ENCODE measurements at places on chromosomes 12 and 14.
A peak's percentile ranks its signal among the peaks of the same experiment; 100 is the strongest.

- no peak for DNase-seq
Observed at GRCh38 chr12:50536831-50537537, 32.2 kb downstream of the DIP2B start.

DNA sequence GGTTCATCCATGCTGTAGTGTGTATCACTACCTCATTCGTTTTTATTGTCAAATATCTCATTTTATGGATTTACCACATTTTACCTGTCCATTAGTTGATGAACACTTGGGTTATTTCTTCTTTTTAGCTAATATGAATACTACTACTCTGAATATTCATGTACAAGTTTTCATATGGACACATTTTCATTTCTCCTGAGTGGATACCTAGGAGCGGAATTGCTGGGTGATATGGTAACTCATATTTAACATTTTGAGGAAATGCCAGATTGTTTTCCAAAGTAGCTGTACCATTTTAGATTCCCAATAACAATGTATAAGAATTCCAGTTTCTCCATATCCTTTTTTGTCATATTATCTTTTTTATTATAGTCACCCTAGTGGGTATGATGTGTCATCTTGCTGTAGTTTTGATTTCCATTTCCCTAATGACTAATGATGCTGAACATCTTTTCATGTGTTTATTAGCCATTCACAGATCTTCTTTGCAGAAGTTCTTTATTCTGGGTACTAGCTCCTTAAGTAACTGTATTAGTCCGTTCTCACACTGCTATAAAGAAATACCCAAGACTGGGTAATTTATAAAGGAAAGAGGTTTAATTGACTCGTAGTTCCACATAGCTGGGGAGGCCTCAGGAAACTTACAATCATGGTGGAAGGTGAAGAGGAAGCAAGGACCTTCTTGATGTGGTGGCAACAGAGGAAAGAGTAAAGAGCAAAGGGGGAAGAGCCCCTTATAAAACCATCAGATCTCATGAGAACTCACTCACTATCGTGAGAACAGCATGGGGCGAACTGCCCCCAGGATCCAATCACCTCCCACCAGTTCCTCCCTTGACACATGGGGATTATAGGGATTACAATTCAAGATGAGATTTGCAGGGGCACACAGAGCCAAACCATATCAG lies 11.9 kb downstream of the NRDE2 start:
- no peak for DNase-seq

DNA sequence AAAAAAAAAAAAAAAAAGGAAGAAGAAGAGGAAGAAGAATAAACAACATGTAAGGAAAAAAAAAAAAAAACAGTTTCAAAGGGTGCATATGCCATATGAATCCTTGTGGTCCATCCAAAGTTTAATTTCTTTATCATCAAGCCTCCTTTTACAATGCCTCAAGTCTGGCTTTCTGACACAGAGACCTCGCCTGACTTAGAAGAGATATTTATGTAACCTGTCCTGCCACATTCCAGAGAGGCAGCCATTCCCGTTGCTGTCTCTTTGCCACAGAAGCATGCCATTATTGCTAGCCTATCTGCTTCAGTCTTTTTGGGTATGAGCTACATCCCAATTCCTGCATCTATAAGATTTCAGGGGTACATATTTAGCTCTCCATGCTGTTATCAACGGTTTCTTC lies 596.7 kb upstream of the ATP2B1 start:
- no peak for DNase-seq

- DNase-seq = no peak
Observed at GRCh38 chr12:112705037-112705632, 86.4 kb upstream of the RPH3A start.

- no peak for DNase-seq
Observed at GRCh38 chr14:89947344-89947743, 7.2 kb downstream of the EFCAB11 start.

- peak; percentile 58 for DNase-seq
Observed at GRCh38 chr12:12734054-12734453, 16.9 kb downstream of the CDKN1B start.

- DNase-seq = no peak
Observed at GRCh38 chr12:89537389-89537788, 11.5 kb upstream of the POC1B start.

GRCh38 chr12:85575120-85576096 lies 260.8 kb downstream of the RASSF9 start:
- DNase-seq = peak; percentile 43

- DNase-seq = no peak
Observed at GRCh38 chr12:3790642-3791041, 37.7 kb upstream of the CRACR2A start.

DNA sequence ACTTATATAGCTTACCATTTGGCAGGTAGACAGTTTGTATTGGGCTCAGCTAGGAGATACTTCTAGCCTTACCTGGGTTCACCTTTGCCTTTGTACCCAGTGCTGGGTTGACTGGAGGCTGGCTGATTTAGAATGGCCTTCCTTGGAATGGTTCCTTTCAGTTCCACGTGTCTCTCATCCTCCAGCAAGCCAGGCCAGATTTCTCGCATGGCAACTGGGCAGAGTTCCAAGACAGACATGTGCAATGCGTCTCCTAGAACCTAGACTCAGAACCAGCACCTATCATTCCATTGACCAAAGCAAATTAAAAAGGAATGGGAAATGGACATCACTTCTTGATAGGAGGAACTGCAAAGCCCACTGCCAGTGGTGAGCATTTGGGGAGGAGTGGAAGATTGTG lies 79.1 kb upstream of the BDKRB2 start:
- DNase-seq = no peak

DNA sequence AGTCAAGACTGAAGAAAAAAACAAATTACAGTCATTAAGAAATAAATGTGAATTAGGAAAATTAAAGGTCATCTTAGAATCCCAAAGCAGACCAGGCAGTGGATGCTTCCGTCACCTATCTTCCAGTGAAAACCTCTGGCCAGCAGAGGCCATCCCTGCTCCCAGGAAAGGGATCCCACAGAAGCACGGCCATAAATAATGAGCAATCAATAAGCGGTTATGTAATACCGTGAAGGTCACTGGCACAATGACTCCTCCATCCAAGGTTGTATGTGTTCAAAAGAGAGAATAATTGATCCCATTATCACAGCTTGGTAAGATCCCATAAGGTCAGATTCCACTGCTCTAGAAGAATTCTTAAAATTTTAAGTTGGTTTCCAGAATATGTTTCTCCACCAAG lies 85.7 kb downstream of the PPP2R5E start:
- DNase-seq = no peak

GRCh38 chr14:56774503-56774902 lies 35.8 kb downstream of the OTX2 start:
- no peak for DNase-seq

- no peak for DNase-seq
Observed at GRCh38 chr14:65101631-65102440, 481 bp downstream of the MAX start.

DNA sequence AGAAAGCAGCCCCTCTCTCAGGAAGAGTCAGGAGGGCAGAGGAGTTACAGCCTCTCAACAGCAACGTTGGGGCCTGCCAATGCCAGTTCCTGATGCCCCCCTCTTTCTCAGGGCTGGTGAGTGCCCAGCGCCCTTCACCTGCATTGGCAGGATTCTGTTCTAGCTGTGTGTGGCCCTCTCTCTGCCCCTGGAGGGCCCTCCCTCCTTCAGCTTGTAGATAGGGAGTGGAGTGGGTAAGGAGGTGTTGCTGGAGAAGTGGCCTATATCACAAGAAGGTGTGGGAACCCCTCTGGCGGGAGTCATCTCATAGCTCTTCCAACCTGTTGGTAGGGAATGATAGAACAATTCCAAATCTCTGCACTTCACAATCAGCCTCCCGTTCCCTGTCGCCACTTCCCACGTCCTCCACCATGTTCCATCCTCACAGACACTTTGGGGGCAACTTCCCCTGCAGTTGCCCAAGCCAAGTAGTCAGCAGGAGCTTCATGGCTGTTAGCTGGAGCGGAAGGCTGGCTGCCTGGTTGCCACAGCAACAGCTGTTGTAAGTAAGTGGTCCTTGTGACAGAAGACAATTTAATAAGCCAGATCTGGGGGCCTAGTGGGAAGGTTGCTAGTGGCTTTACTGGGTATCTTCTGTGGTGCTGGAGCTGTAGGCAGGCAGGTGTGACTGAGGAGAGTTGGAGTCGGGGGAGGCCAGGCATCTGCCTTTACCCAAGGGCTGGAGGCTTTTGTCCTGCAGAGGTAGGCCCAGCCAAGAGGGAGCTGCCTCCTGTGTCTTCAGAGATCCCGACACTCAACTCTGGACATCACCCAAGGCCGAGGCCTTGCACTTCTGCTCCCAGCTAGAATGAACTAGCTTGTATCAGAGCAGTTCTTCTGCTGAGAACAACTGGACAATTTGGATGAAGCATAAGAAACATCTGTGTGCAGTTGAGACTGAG lies 38.4 kb downstream of the GALNT16 start:
- DNase-seq = no peak

- no peak for DNase-seq
Observed at GRCh38 chr12:78746001-78746400, 118.6 kb upstream of the SYT1 start.

GRCh38 chr14:61188978-61189808 lies 91.9 kb downstream of the TMEM30B start:
- DNase-seq = peak; percentile 50

GRCh38 chr12:52082026-52082668 lies 2.6 kb downstream of the SMIM41 start:
- DNase-seq = no peak

- no peak for DNase-seq
Observed at GRCh38 chr14:59236195-59236594, 47.7 kb downstream of the DAAM1 start.

- no peak for DNase-seq
Observed at GRCh38 chr14:32596390-32596789, 267.3 kb downstream of the AKAP6 start.

- peak; percentile 51 for DNase-seq
Observed at GRCh38 chr12:85872497-85873091, 1.5 kb upstream of the NTS start.
